Cerebellar nuclear complex (tissue), 1 donor: ENCODE measurements at places on chromosomes 12 and 14.

DNA sequence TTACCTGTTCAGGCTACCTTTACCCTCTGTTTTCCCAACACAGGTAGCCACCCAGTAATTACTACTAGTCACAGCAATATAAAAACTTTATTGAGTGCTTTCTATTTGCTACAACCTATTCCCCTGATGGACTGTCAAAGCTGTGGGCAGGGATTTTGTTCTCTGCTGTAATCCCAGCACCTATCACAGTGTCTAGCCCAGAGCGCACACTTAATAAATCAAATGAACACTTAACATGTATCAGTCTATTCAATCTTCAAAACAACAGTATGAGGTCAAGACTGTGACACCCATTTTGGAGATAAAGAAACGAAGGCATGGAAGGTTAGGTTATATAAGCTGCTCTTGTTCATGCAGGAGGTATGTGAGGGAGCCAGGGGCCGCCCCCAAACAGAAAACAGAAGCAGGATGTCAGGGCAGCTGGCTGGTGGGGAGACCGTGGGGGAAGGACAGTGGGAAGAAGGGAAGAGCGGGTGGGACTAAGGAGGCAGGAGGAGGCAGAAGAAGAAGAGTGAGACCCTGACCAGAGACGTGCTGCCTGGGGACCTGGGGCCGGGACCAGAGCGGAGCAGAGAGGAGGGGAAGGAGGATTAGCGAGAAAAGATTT, 1.7 kb downstream of the TNFRSF1A start:
- DNase-seq: no peak

- no peak for DNase-seq
Observed at GRCh38 chr14:20986811-20987210, 3.0 kb upstream of the METTL17 start.

- no peak for DNase-seq
Observed at GRCh38 chr12:113128802-113129663, 6.5 kb downstream of the RASAL1 start.

- DNase-seq: no peak
Observed at GRCh38 chr12:84727961-84728360, 184.6 kb downstream of the SLC6A15 start.

DNA sequence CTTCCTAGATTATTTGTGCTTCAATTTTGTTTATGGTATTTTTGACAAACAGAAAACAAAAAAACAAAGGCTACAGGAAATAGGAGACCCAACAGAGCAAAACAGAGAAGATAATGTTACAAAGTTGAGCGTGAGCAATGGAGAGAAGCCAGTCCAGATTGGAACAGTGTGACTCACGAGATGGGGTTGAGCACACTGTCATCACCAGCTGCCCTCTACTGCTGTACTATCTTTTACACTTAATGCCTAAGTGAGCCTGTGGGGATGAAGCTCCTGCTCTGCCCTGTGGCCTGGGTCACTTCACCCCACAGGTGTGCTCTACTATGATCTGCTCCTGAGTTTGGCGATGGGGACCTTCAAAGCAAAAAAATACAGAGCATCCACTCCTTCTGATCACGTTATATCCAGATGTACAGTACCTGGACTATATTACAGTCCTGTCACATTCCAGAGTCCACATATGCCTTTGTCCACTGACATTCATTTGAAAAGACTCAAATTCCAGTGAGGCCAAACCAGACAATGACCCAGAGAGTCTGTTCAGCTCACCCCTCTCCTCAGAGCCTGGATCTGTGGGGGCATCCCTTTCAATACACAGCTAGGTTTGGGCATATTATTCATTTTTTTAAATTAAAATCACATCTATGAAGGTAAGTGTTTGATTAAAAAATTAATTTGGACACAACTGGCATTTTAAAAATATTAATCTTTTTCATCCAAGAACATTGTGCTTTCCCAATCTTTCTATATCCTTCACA, 4.4 kb downstream of the IPO8 start:
- no peak for DNase-seq

DNA sequence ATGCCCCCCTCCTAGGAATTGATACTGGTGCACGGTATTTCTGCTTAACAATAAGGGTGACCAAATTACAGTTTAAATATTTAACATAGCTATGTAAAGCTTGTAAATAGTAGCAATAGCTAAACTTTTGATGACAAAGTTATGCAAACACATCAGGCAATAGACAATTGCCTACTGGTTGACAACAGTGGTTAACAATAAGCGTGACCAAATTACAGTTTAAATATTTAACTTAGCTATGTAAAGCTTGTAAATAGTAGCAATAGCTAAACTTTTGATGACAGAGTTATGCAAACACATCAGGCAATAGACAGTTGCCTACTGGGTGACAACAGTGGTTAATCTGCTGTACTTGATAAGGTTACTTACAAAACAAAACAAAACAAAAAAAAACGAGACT, 886.5 kb upstream of the FLRT2 start:
- no peak for DNase-seq

GRCh38 chr14:64951724-64952123, 9.2 kb upstream of the GPX2 start:
- peak; percentile 28 for DNase-seq

DNA sequence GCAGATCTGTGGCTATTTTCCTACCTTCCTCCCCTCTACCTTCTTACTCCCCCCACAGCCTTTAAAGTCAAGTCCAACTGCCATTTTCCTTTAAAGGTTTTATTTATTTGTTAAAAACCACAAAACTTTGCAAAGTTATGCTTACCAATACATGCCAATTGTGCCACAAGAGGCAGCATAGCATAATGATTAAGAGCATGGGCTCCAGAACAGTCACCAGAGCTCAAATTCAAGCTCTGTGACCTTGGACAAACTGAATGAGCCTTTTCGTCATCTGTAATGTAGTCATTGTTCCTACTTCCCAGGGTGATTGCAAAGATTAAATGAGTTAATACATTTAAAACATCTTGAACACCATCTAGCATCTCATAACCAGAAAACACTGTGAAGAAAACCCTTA, 13.0 kb upstream of the FMNL3 start:
- no peak for DNase-seq

DNA sequence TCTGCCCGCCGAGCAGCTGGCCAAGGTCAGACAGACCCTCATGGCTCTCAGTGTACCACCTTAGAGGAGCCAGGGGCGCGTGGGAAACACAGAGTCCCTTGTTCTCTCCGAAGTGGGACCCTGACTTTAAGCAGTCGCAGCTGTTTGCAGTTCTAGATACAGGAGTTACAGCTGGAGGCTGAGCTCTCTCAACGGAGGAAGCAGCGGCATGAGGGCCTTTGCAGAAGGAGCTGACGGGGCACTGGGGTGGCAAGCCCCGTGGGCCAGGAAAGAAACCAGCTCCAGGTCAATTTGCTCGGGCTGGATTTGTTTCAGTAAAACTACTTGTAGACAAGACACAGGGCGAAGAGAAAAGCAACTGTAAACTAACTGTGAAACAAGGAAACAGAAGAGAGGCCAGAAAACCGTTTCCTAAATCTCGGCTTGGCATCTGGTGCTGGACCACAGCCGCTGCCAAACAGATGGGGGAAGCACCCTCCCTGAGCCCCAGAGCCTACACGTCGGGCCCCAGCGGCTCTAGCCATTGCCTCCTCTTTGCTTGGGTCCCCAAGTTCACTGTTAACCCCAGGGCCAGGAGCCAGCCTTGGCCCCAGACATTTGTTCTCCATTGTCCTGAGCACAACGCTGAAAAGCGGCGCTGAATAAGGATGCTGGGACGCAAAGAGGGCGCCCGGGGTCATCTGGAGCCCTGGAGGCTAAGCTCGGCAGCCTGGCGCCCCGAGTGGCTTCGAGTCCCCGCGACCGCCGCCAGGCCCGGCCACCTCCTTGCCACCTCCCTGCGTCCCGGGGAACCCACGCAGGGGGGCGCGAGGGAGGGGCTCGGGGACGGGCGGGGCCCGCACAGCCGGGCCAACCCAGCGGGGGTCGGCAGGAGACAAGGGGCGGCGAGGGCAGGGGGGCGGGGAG, 914 bp upstream of the PACS2 start:
- DNase-seq: no peak

DNA sequence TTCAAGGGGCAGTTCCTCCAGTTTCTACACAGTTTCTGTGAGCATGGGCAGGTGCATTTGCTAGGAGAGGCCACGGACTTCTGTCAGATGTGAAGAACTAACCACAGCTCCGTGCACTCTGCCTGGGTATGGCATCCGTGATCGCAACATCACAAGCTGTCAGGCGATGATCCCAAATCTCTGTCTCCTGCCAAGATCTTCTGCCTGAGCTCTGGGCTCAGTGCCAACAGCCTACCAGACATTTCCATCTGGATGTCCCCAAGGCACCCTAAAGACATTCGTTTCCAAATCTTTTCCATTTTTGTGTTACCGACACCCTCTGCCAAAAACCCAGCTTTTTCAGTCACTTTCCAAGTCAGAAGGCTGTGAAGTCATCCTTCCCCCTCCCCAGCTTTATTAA, 292.1 kb downstream of the GLT1D1 start:
- DNase-seq: no peak
